Stimulated activated CD4-positive, alpha-beta T cell treated with anti-CD3 and anti-CD28 coated beads, Interleukin-15, amount 100 ng/mL, for 48 hours (primary cell): ENCODE measurements at places on chromosomes 16 and 17.

DNA sequence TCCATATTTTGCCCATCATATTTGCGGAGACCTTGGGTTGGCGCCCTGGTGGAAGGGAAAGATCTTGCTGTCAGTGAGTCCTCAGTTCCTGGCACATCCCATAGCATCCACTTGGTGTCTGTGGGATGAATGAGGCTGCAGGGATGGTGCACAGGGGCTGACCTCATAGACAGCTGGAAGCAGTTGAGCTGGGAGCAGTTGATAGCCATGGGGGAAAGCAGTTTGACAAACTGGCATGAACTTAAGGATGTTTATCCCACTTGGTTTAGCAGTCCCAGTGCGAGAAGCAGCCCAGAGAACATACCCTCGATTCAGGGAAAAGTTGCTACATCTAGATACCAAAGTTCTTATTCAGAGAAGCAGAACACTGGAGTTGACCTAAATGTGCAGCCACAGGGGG is 80.7 kb downstream of the SNX29 start:
- DNase-seq, result no peak

GRCh38 chr16:3732171-3732570 is 14.8 kb upstream of the TRAP1 start:
- DNase-seq, result no peak

GRCh38 chr16:13377143-13377542 is 475.7 kb downstream of the SHISA9 start:
- DNase-seq, result no peak

DNA sequence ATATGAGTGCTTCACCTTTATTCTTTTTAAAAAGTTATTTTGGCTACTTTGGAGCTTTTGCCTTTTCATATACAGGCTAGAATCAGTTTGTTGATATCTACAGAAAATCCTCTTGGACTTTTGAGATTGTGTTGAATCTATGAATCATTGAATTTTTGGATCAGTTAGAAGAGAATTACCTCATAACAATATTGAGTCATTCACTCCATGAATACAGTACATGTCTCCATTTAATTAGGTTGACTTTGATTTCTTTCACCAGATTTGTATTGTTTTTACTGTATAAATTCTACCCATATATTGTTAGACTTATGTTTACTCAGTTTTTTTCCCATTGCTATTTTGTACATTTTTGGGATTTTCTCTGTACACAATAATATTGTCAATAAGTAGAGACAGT is 54.4 kb downstream of the TAOK1 start:
- no peak for DNase-seq

DNA sequence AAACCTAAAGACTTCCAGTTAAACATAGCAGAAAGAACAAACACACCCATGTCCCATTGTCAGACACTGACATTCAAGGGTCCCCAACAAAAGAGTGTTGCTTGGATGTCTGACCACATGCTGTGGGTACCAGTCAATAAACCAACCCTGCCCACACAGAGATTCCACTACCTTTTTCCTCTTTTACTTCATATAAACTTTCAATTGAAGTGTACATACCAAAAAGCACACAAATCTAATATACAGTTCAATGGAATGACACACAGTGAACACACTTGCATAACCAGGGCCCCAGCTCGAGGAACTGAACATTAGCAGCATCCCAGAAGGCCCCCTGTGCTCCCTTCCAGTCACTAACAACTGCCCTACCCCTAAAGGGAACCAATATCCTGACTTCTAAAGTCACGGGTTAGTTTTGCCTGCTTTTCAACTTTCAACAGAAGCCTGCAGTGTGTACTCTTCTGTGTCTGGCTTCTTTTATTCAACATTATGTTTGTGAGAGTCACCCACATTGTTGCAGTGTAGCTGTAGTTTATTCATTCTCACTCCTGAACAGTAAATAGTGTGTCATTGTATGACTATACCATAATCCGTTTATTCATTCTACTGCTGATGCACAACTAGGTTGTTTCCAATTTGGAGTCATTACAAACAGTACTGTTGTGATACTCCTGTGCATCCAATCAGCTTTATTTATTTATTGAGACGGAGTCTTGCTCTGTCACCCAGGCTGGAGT is 18.0 kb downstream of the CFDP1 start:
- no peak for DNase-seq

GRCh38 chr17:3007651-3008121 is 55.7 kb downstream of the OR1D5 start:
- DNase-seq, result no peak
